ENCODE measurements at places on chromosomes 4 and X. TPM values are rescaled to one million over a fixed set of nuclear protein-coding genes. Genes with fewer than 3 reads are reported as not detected.

DNA sequence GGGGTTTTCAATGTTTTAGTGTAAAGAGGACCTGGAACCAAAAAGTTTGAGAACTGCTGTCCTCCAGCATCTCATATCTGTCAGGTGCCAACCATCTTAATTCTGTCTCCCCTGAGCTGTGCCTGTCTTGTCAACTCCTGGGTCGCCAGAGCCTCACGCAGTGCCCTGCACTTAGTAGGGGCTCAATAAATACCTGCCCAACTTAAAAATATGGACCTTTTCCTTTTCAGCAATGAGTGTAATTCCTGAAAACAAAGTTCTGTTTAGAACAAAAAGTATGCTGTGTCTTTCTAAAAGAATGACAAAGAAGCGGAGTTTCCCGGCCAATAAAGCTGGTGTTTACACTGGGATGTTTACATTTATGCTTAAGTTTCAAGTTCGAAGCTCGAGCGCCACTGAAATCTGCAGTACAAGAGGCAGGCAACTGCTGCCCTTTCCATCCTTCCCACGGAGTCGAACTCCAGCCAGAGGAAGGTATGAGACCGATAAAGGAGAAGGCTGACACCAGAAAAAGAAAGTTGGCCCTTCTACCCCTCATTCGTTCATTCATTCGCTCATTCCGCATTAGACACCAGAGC, 1.1 kb upstream of the HTATSF1 start:
- no peak for DNase-seq

DNA sequence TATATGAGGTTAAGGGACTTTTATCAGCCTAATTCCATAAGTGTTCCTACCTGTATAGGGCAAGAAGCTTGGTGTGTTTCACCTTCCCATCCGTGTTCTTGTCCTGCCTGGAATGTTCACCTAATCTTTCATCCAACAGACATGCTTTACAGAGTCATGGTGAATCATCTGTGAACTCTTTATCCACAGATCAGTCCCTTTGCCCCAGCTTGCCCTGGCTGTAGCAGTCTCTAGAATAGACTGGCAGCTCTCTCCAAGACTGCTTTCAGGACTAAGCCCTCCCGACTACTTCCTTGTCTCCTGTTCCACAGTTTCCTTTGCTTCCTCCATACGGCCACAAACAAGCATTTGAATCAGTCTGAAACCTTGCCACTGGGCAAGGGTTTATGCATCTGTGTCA, 177.9 kb upstream of the IL15 start:
- DNase-seq, result no peak

- no peak for DNase-seq
These were observed 31.8 kb upstream of the AGA start for GRCh38 chr4:177473991-177474390.

DNA sequence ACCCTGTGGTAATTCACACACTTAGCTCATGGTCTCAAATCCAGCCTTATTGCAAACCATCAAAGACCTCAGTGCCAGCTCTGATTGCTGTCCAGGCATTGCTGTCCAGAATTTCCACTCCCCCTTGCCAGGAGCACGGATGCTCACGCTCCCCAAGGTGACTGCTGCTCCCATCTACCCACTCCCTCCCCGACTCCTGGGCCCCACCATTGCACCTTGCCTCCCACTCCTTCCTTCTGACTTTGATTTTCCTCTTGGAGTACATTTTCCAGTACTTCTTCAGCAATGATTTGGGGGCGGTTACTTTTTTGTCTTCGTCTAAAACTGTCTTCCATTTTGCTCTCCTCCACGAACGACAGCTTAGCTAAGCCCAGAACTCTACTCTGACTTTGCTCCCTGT, 11.5 kb downstream of the ZFYVE28 start:
- DNase-seq, result no peak

Gene ZNF185
- total RNA-seq, result 8.0 TPM

Gene SATL1
- not detected for total RNA-seq

Gene MMRN1
- total RNA-seq, result not detected

Data from osteocyte (in vitro differentiated cells).